Smooth muscle cell of the coronary artery (primary cell): ENCODE measurements at places on chromosomes 3 and 15. TPM values are rescaled to one million over a fixed set of nuclear protein-coding genes. Genes with fewer than 3 reads are reported as not detected.

ACOX2 gene
- total RNA-seq, result 17.2 and 23.4 TPM in 2 replicates

CATSPER2 gene
- 0.45 and 0.59 TPM in 2 replicates for total RNA-seq

FANCD2OS gene
- total RNA-seq, result not detected in 2 replicates

ANKUB1 gene
- total RNA-seq, result not detected in 2 replicates

FGD5 gene
- 1.3 and 3.8 TPM in 2 replicates for total RNA-seq

DYNC1LI1 gene
- 13.3 and 33.2 TPM in 2 replicates for total RNA-seq

FHIT gene
- total RNA-seq, result 0.38 and 0.47 TPM in 2 replicates

ATP10A gene
- total RNA-seq, result 4.4 and 5.5 TPM in 2 replicates

ZNF501 gene
- total RNA-seq, result 3.8 and 5.5 TPM in 2 replicates

GPR160 gene
- 0.12 and 0.15 TPM in 2 replicates for total RNA-seq

ATP13A5 gene
- total RNA-seq, result not detected in 2 replicates

THBS1 gene
- 925 and 3,043 TPM in 2 replicates for total RNA-seq

GMPPB gene
- total RNA-seq, result 39.3 and 42.8 TPM in 2 replicates

SQOR gene
- 23.7 and 249 TPM in 2 replicates for total RNA-seq

CMTM8 gene
- total RNA-seq, result 0.12 and 0.30 TPM in 2 replicates

SPINK8 gene
- not detected in 2 replicates for total RNA-seq
